ENCODE measurements at places on chromosomes 5 and 9. TPM values are rescaled to one million over a fixed set of nuclear protein-coding genes. Genes with fewer than 3 reads are reported as not detected.

MYOZ3 gene
- total RNA-seq: not detected

MAMDC2 gene
- 2.4 TPM for total RNA-seq

SYNPO gene
- 0.50 TPM for total RNA-seq

SLC34A3 gene
- not detected for total RNA-seq

CATSPER3 gene
- 0.12 TPM for total RNA-seq

ARSI gene
- total RNA-seq: 18.1 TPM

C9orf152 gene
- under 0.01 TPM for total RNA-seq

GDNF gene
- 0.25 TPM for total RNA-seq

IL7R gene
- total RNA-seq: 4.9 TPM

TMEM232 gene
- 2.0 TPM for total RNA-seq

TNFSF15 gene
- 3.0 TPM for total RNA-seq

LCN9 gene
- not detected for total RNA-seq

GTF2H2C gene
- total RNA-seq: 51.5 TPM

CDH9 gene
- not detected for total RNA-seq

AGXT2 gene
- total RNA-seq: not detected

HAVCR2 gene
- total RNA-seq: 0.44 TPM

GNG10 gene
- total RNA-seq: 104 TPM

TLX3 gene
- not detected for total RNA-seq

ARID3C gene
- 0.22 TPM for total RNA-seq

CENPK gene
- total RNA-seq: 37.4 TPM

OR1Q1 gene
- total RNA-seq: not detected

DIAPH1 gene
- total RNA-seq: 24.2 TPM

SHC3 gene
- 25.5 TPM for total RNA-seq
